Stimulated activated CD4-positive, alpha-beta T cell treated with anti-CD3 and anti-CD28 coated beads, Interleukin-4, amount 100 ng/mL, for 1 hour (primary cell): ENCODE measurements at places on chromosomes 1 and 21.

DNA sequence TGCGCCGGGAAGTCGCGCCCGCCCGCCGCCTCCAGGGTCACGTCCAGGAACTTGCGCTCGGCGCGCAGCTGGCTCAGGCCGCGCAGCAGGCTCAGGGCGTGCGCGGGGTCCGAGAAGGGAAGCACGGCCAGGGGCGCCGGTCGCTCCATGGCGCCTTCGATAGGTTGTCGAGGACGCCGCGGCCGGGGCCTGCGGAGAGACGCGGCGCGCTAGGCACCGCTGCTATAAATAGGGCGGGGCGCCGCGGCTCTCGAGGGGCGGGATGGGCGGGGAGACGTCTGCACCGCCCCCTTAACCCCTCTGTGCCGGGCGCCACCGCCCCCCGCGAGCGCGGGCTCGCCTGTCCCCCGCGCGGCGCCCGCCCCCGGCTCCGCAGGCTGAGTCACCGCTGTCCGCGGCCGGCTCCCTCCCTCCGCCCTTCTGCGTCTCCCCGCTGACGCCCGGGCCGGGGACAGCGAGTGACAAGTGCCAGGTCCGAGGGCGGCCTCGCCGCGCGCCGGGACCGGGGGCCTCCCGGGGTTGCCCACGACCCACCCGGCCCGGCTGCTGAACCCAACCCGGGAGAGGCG is at the start of gene KLHL21:
Gene KLHL21, minus strand, starts transcription at position 201 of the 569 bp plus-strand sequence. Its CDS starts 52 bp downstream, at position 149.
- DNase-seq = peak; percentile 89

GRCh38 chr1:160628799-160629263 is 18.0 kb downstream of the SLAMF1 start:
- no peak for DNase-seq

DNA sequence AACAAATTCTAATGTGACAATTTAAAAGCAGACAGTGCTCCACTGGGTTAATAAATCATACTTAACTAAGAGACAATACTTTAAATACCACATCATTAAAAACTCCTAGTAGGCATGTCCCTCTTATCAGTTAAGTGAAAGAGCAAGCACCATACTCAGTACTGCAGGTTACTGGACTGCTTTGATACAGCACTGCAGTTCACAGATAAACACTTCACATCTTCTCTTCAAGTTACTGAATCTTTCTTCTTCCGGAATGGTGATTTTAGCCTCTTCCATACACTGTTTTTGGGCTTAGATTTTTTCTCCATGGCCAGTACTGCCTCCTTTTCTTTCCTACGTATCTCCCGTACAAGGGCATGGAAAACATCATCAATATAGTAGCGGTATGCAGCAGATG is 11.0 kb downstream of the RIT1 start:
- no peak for DNase-seq

DNA sequence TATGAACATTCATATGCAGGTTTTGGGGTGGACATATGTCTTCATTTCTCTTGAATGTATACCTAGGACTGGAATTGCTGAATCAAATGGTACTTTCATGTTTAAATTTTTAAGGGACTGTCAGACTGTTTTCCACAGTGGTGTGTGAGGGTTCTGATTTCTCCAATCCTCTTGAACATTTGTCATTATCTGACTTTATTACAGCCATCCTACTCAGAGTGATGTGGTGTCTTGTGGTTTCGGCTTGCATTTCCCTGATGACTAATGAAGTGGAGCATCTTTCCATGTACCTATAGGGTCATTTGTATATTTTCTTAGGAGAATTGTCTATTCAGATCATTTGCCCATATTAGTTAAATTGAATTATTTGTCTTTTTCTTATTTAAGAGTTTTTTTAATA is 35.4 kb upstream of the ZNF281 start:
- DNase-seq = no peak

- no peak for DNase-seq
Measured at GRCh38 chr21:38140207-38140903, 116.4 kb upstream of the KCNJ15 start.

GRCh38 chr1:58748666-58749065 is 35.2 kb downstream of the JUN start:
- no peak for DNase-seq

- DNase-seq = no peak
Measured at GRCh38 chr1:153587314-153587713, 21.7 kb upstream of the S100A2 start.

- no peak for DNase-seq
Measured at GRCh38 chr21:40254540-40255465, 387.6 kb downstream of the PCP4 start.

GRCh38 chr1:25692560-25692959 is 76.0 kb downstream of the MAN1C1 start:
- peak; percentile 37 for DNase-seq

DNA sequence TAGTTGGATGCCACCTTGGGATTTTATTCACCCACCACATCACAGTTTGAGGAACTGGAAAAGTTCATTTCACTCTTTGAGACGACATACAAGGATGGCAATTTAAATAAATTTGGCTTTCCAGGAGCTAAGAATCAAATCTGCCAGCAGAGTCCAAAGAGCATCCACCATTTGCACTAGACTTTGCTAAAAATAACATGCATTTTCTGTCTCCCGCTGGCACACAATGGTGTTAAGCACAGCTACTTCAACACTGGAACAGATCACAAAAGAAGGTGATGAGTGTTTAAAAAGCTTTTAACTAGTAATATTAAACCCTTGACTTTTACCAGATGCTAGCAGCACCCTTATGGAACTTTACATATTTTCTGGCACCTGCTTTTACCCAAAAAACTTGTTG is 44.6 kb downstream of the MAEL start:
- no peak for DNase-seq

DNA sequence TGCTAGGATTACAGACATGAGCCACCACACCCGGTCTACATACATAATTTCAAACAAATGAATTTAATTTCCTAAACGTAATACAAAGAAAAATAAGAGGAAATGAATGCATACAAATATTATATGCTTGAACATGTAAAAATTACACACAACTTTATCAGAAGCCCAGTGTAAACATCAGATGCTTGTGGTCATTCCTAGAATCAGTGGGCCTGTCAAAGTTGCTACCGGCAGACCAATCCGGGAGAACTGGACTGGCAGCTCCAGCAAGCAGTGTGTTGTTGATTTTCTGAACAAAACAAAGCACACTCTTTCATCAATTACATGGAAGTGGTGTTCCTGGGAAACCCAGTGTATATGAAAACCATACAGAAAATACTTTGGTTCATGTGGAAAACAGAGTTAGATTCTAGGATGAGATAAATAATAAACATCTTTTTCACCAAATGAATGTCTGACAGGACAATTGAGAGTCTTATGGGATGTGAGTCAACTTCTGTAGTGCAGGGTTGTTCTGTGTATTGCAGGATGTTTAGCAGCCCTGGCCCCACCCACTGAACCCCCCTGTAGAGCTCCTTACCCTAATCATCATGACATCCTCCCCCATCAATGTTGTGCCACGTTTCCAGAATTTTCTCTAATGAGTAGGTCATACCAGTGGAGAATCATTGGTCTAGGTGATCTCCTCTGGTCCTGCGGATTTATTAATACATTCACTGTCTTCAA is 33.8 kb downstream of the MFSD2A start:
- DNase-seq = no peak

- no peak for DNase-seq
Measured at GRCh38 chr1:79128722-79129121, 122.2 kb upstream of the ADGRL4 start.

GRCh38 chr1:19665186-19665495 is 466 bp downstream of the HTR6 start:
- DNase-seq = no peak

GRCh38 chr1:227561241-227561907 is 2.0 kb upstream of the ZNF678 start:
- no peak for DNase-seq

GRCh38 chr1:78178816-78179215 is 133.1 kb downstream of the GIPC2 start:
- DNase-seq = no peak

GRCh38 chr21:45010096-45010495 is 64.3 kb upstream of the ADARB1 start:
- no peak for DNase-seq

GRCh38 chr1:165898837-165899236 is 71.4 kb downstream of the UCK2 start:
- no peak for DNase-seq

DNA sequence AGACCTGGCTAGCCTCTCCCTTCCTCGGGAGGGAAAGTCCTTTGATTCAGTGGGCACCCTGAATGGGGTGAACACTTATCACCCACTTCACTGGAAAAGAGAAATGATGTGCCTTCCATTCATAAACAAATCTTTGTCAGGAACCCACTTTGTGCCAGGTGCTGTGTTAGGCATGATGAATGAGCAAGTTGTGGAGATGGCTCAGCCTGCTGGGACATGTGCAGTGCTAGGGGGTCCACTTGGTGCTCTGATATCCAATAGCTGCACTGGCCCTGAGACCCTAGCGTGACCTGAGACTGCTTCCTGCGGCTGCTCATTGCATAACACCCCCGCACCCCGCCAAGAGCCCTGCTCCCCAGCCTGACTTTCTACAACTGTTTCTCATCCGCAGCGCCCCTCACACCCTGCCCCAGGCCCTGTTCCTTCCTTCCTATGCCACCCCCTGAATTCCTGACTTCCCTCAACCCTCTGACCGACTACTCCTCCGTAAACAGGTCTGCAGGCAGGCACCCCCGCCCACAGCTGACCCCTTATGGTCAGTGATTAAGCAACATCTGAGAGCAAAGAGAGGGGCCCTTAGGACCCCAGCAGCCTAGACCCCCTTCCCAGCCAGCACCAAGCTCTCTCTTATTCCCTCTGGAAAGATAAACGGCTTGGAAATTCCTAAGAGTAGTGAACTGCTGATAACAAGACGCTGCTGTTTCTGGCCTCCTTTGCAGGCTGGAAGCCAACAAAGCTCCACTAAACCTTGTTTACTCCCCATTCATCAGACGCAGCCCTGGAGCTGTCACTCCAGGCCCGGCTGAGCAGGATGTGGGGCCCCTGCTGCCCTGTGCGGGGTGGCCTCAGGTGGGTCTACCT is 12.9 kb downstream of the CSRP1 start:
- DNase-seq = no peak

DNA sequence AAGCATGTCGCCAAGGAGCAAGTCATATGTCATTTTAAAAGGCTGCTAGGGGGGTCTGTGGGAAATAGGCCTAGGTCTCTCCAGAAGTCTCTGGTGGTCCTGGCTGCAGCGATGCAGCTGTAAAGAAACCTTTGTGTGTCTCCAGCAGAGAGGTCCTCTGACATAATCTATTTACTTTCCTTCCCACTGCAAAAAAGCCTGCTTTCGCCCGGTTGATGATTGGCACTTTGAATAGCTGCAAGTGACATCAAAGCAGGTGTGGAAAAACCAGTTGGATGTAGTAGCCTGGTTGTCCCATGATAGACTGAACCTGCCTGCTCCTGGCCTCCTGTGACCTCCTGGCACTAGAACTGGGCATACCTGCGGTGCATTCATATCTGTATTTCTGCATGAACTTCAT is 13.8 kb downstream of the RASSF5 start:
- DNase-seq = no peak

DNA sequence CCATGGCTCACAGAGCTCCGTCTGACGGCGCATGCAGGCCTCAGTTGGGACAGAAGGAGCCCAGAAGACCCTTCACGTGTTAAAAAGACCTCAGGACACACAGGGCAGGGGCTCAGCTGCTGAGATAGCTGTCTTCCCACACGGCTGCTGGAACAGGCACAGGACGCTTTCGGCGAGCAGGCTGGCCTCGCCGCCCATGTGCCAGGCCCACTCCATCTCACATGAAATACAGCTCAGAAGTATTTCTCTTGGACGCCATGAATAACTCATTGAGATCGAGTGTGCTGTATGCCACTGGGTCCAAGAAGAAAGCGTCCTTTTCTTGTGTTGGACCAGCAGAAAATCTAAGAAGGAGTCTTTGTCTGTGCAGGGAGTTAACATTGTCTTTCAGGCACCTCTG is 69.6 kb downstream of the SIM2 start:
- no peak for DNase-seq

- no peak for DNase-seq
Measured at GRCh38 chr1:33599516-33600115, 127.2 kb downstream of the ZSCAN20 start.

DNA sequence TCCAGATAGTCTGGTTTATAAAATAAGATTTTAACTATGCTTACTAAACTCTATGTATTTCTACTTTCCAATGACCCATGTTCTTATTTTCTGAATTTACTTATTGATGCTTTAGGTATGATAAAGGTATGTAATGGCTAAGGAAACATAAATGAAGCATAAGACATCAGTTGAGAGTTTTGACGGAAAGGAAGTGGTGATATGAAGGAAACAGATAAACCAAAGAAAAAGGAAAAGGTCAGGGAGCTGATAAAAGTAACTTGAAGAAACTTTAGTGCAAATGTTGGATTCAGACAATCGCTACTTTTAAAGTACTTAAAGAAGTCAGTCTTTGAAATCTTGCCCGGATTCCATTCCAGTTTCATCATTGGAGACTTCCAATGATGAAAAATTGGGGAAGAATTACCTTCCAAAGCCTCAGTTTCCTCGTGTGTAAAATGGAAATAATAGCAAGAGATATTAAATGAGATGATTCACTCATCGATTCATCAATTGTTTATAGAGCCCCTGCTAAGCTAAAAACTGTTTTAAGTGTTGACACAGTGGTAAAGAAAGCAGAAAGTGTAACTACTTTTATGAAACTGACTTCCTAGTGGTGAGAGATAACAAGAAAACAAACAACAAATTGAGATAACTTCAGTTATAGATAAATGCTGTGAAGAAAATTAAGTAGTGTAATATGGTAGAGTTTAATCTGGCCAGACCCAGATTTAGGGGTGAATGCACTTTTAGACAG is 10.6 kb downstream of the PTPRC start:
- no peak for DNase-seq

DNA sequence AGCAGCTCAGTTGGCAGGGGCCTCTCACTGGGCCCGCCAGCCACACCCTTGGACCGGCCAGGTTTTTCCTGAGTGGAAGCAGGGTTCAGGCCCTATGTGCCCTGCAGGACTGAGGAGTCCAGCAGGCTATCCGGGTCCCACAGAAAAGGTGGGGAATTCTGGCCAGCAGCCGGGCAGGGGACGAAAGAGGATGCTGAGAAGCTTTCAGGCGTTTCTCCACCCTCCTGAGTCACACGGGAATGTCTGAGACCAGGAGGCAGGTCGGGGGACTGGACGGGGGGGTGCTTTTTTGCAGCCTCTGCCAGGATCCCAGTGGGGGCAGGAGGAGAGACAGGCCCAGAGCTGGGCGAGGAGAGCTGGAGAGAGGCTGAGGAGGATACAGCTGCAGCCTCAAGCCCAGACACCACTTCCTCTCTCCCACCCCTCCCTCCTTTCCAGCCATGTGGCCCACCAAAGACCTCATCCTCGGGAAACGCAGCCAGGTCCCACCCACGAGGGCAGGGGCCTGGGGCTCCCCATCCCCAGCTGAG is 105.4 kb downstream of the SPSB1 start:
- no peak for DNase-seq

GRCh38 chr21:45533846-45534635 is 8.2 kb downstream of the SLC19A1 start:
- no peak for DNase-seq

GRCh38 chr1:206636671-206637070 is 1.3 kb downstream of the DYRK3 start:
- DNase-seq = no peak
